EH (cell line): ENCODE measurements at places on chromosomes 7 and 10.
A peak's percentile ranks its signal among the peaks of the same experiment; 100 is the strongest.

- no peak for DNase-seq
Observed at GRCh38 chr10:68027429-68027828, 47.7 kb downstream of the HERC4 start.

- no peak for DNase-seq
Observed at GRCh38 chr10:126586128-126586527, 84.4 kb downstream of the C10orf90 start.

DNA sequence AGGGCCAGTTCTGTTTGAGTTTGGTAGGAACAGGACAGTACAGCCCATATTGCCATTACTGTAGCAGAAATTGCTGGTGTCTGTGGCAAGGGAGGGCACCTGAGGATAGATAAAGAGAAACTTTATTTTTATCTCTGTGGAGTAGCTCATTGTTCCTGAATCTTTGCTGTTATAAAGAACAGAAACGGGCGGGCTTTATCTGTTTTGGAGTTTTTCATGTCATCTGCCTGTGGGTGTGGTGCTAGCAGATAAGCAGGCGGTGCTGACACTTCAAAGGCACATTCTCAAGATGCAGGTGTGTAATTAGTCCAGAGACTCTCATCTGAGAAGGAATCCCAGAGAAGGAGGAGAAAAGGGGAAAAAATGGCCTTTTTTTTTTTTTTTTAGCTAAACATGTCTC lies 11.5 kb downstream of the ZNF273 start:
- no peak for DNase-seq

- no peak for DNase-seq
Observed at GRCh38 chr10:119285495-119286267, 78.3 kb downstream of the GRK5 start.

- no peak for DNase-seq
Observed at GRCh38 chr10:124298891-124299290, 119.8 kb downstream of the OAT start.

DNA sequence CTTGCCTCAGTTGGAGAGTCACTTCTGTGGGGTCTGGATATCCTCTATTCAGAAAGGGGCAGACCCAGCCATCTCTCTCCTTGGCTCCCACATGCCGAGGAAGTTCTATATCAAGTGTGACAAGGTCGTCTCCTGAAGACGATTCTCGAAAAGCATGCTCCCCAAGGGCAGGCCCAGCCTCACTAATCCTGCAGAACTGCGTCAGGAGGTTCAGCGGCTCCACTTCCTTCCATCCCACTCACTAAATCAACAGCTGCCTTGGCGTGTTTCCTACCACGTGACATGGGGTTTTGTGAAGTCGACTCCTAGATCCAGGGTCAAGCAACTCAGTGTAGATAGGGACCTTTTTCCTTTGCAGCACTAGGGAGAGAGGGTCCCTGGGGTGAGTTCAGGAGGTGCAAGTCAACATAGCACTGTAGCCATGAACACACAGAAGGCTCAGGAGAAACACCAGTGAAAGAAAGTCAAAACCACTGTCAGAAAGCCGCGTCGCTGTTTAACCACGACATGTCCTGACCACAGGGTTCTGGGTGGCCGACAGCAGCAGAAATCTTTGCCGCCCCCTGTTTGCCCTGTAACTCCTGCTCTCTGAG lies 156.4 kb downstream of the PRPF18 start:
- no peak for DNase-seq

DNA sequence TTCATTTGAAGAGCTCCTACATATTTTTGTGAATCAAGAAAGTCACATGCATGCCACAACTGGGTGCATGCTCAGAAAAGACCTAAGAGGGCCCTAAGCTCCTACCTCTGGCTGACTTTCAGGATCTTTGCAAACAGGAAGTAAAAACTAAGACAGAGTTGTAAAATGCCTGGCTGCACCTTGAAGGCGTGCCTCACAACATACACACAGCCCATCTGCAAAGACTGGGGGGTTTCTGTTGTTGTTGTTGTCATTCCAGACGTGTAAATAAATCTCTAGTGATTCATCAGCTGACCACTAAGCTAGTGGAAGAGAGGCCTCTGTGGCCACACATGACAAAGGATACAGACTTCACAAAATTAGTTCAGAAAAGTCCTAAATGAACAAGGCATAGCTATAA lies 31.8 kb downstream of the SMURF1 start:
- DNase-seq, result no peak

- no peak for DNase-seq
Observed at GRCh38 chr7:50626286-50626685, 61.1 kb upstream of the DDC start.

DNA sequence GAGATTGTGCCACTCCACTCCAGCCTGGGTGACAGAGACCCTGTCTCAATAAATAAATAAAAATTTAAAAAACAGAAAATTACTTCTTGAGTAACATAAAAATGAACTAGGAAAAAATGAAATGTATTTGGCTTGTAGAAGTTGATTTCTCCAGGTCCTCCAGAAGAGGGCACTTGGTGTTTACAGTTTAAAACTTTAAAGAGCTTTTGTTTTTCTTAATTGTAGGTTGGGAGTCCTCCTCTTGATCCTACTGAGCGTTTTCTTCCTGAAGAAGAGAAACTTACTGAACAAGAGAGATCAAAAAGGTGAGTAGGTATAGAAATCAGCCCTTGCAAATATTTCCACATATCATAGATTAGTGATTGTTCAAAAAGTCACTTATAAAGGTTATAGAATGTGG lies 16.2 kb downstream of the KIFBP start:
- peak; percentile 65 for DNase-seq

- no peak for DNase-seq
Observed at GRCh38 chr10:7288060-7288690, 122.7 kb downstream of the SFMBT2 start.

DNA sequence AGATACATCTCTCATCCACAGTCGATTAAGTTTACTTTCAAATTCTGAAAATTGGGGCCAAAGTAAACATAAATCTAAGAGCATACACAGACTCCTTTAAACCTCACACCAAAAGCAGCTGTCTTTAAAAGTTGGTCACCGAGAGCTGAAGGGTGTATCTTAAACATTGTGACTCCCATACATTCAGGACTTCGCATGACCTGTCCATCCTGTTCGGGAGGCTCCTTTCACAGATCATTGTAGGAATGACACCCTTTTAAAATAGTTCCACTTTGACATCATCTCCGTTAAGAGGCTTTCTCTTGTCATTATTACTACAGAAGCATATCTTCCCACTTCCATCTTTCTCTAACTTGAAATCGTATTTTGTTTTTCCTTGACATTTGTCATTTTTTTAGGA lies 440.0 kb downstream of the DNAJB9 start:
- DNase-seq, result no peak

- no peak for DNase-seq
Observed at GRCh38 chr7:66296557-66296956, 91.4 kb downstream of the TPST1 start.

- DNase-seq, result no peak
Observed at GRCh38 chr10:117729156-117729555, 186.6 kb downstream of the EMX2 start.

GRCh38 chr7:29647020-29647654 lies 83.5 kb downstream of the PRR15 start:
- DNase-seq, result peak; percentile 6

GRCh38 chr7:45108863-45109262 lies 2.6 kb downstream of the TBRG4 start:
- no peak for DNase-seq

GRCh38 chr7:67653856-67654454 lies 657.3 kb downstream of the TYW1 start:
- no peak for DNase-seq

GRCh38 chr7:75658369-75658768 lies 80.4 kb downstream of the HIP1 start:
- peak; percentile 83 for DNase-seq

DNA sequence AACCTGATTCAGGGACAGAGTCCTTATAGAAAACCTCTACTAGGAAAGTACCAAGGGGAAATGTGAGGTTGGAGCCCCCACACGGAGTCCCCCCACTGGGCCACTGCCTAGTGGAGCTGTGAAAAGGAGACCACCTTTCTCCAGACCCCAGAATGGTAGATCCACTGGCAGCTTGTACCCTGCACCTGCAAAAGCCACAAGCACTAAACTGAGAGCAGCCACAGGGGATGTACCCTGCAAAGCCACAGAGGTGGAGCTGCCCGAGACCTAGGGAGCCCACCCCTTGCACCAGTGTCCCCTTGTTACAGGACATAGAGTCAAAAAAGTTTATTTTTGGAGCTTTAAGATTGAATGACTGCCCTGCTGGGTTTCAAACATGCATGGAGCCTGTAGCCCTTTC lies 87.2 kb upstream of the KCNMA1 start:
- DNase-seq, result no peak

- no peak for DNase-seq
Observed at GRCh38 chr10:600234-600633, 89.2 kb downstream of the DIP2C start.

DNA sequence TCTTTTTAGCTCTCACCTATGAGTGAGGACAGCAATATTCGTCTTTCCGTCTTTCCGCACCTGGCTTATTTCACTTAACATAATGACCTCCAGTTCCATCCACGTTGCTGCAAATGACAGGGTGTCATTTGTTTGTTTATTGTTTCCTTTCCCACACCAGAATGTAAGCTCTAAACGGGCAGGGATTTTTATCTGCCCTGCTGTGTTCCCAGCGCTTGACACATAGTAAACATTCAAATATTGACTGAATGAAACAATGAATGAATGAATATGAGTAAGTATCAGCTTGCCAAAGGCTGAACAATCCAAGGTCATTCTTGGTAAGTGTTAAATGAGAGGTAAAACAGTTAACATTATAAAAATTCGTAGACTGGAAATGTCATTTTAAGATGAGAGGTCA lies 12.8 kb downstream of the SH3PXD2A start:
- DNase-seq, result no peak

DNA sequence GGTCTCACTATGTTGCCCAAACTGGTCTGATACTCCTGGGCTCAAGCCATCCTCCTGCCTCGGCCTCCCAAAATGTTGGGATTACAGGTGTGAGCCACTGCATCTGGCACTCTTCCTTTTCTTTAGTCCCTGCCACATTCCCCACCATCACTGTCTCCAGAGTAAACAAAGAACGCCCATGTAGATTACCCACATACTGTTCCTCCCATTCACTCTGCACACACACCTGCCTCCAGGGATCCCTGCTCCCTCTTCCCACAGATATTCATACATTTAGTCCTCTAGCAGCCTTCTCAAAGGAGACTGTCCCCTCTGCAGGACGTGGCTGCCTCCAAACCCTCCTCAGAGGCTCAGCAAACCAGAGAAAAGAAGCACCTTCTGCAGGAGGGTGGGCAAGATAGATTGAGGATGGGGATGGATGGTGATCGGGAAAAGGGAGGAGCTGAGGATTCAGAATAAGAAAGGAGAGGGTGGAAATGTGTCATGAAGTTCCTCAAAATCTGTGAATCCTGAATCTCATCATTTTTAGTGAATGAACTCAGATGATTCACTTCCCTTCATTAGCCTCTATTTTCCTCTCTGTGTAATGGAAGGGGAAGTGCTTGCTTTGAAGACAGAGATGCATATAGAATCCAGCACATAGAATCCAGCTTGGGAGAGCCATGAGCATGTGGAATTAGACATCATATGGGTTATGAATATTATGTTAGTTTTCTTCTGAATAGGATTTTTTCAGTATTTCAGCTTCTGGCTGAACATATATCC lies 5.5 kb upstream of the PLAU start:
- DNase-seq, result peak; percentile 24

DNA sequence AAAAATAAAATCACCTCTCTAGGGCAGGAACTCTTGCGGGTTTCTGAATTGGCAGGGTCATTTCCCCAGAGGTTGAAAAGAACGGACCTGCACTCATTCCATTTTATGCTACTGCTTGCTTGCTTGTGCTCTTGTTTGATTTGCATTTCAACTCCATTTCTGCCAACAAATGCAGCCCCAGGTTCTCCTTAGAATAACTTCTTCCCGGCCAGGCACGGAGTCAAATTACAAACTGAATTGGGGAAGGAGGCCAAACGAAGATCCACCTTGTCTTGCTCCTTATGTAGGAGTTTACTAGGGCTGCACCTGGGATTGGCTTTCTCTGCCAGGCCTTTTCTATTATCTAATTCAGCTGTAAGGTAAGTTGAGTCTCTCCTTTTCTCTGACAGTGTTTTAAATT lies 79.6 kb downstream of the HGF start:
- no peak for DNase-seq

DNA sequence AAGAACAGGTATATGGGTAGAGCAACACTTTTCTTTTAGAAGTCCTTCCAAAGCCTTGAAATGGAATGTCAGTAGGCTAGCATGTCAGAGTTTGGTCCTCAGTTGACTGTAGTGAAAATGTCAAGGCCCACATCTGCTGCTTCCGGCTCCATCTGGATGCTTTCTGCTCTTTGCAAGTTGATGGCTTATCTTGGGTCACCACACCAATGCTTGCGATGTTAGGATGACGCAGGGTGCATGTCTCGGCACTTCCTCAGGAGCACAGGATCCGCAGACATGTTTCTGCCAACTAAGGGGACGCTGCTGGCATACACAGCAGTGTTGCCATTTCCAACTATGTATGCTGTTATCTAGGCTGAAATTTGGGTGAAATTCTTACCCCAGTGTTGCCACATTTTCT lies 14.0 kb upstream of the HBP1 start:
- DNase-seq, result no peak

- peak; percentile 73 for DNase-seq
Observed at GRCh38 chr7:105916603-105917002, 40.2 kb upstream of the ATXN7L1 start.

DNA sequence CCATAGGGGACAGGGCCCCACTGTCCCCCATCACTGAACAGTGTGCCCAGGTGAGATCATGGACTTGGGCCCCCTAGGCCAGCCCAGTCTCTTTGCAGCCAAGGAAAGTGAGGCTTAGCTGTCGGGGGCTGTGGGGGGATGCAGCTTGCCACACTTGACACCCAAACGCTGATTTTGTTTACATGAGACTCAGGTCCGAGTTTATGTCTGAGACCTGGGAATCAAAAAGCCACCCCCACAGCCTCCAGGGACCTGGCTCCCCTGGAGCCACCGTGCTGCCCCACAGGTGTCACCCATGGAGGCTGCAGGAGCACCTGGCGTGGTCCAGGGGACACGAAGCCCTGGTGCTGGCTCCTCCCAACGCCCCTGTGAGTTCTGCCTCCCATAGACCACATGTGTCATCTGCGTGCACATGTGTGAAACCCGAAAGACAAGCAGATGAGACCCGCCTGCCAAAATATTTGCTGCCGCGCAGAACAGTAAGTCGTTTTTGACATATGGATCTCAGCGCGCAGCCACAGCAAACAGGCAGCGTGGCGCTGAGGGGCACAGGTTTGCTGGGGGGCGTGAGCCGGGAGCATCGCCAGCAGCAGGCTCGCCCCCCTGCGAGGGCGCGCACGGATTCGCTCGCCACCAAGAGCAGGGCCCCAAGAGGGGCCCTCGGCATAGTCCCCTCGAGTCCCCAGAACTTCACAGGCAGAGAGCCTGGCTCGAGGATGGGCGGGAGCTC lies 112.3 kb downstream of the LHPP start:
- no peak for DNase-seq
